ENCODE measurements at places on chromosomes 12 and 14. TPM values are rescaled to one million over a fixed set of nuclear protein-coding genes. Genes with fewer than 3 reads are reported as not detected.

PYGL gene
- total RNA-seq: 66.0 TPM

SLC6A15 gene
- 53.1 TPM for total RNA-seq

ASIC1 gene
- total RNA-seq: 3.7 TPM

ANKRD33 gene
- total RNA-seq: 0.16 TPM

KRT78 gene
- not detected for total RNA-seq

Measured in bronchial smooth muscle cell (primary cell).